ENCODE measurements at places on chromosomes 7 and 10.

GRCh38 chr7:17374654-17375053 lies 76.2 kb downstream of the AHR start:
- no peak overlapping the region for H3K4me3 ChIP-seq
- H3K27ac ChIP-seq: no peak overlapping the region
- H3K36me3 ChIP-seq: no peaks in the 10 kb centered on the region
- DNase-seq: no peak
- H3K4me1 ChIP-seq: no peaks in the 10 kb centered on the region

- DNase-seq: no peak
- no peaks in the 10 kb centered on the region for H3K36me3 ChIP-seq
- no peak overlapping the region for H3K4me3 ChIP-seq
These were observed 187.9 kb downstream of the PLXDC2 start for GRCh38 chr10:20004087-20004523.

GRCh38 chr7:101058355-101058754 lies 26.9 kb upstream of the TRIM56 start:
- peaks cover 29% of the 10 kb centered on the region for H3K27me3 ChIP-seq
- H3K27ac ChIP-seq: no peak overlapping the region
- DNase-seq: peak; percentile 26

GRCh38 chr7:47908720-47909119 lies 39.5 kb downstream of the PKD1L1 start:
- H3K4me1 ChIP-seq: no peaks in the 10 kb centered on the region
- no peak overlapping the region for H3K27ac ChIP-seq
- DNase-seq: no peak
- no peaks in the 10 kb centered on the region for H3K27me3 ChIP-seq
- no peaks in the 10 kb centered on the region for H3K36me3 ChIP-seq
- no peak overlapping the region for H3K4me3 ChIP-seq

DNA sequence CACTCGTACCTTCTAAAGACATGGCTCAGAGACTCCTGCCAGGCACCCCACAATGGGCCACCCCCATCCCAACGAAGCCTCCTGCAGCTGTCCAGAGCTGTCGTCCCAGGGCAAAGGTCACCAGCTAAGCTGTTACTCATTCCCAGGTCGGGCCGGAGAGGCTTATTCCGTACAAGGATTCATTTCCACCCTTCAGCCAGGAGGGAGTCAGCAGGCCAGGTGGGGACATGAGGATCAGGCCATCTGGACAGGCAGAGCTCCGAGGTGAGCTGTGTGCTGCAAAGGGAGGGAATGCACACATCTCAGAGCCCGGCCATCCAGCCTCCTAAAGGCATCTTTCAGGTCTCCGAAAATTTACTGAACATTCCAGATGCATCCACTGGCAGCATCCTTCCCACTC lies 63.9 kb upstream of the NANOS1 start:
- no peaks in the 10 kb centered on the region for H3K36me3 ChIP-seq
- no peak overlapping the region for H3K4me3 ChIP-seq
- no peaks in the 10 kb centered on the region for H3K4me1 ChIP-seq
- H3K27ac ChIP-seq: no peak overlapping the region
- H3K27me3 ChIP-seq: peaks cover 5% of the 10 kb centered on the region
